ENCODE measurements at places on chromosomes 3 and 15.

- DNase-seq, result no peak
These were observed 12.7 kb upstream of the UBE3A start for GRCh38 chr15:25451501-25451900.

- DNase-seq, result no peak
These were observed 46.1 kb downstream of the CD47 start for GRCh38 chr3:108044699-108045098.

- no peak for DNase-seq
These were observed 18.7 kb downstream of the PAQR5 start for GRCh38 chr15:69317392-69317841.

DNA sequence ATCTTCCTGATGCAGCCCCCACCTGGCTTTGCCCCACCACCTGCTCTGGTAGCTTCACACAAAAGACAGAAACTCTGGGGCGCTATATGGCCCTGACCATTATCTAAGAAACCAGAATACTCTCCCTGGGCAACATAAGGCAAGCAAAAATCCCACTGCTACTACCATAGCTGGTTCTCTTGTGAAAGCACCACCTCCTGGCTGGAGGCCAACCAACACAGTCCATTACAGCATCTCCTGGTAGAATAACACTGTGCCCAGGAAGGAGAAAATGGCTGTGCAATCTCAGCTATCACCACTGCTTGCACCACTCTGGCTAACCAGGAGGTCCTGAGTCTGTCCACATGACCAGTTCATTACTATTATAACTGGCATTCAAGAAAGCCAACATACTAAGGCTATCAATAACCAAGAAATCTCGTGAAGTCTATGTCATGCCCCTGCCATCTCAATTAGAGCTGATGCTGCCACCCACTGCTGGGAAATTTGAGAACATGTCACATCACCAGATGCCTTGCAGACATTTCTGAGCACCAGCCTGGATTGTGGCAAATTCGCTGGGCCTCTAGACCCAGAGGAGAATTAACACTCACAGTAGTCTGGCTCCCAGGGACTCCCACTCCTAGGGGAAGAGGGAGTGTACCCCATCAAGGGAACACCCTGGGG lies 1114.8 kb downstream of the ROBO2 start:
- DNase-seq, result no peak

DNA sequence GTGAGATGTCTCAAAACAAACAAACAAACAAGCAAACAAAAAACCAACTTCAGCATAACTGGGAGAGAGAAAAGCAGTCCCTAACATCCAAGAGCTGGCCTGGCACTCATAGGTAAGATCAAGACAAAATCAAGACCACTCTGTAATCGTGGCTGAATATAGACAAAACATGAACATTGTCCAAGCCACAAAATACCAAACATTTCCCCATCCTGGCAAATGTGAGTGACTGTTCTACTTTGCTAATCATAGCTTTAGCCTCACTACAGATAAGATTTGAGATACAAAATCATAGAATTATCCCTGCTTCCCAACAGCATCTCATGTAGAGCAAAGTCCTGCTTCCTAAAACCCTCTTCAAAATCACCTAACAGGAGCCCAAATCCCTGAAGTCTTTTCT lies 116.7 kb upstream of the PRTG start:
- DNase-seq, result no peak

DNA sequence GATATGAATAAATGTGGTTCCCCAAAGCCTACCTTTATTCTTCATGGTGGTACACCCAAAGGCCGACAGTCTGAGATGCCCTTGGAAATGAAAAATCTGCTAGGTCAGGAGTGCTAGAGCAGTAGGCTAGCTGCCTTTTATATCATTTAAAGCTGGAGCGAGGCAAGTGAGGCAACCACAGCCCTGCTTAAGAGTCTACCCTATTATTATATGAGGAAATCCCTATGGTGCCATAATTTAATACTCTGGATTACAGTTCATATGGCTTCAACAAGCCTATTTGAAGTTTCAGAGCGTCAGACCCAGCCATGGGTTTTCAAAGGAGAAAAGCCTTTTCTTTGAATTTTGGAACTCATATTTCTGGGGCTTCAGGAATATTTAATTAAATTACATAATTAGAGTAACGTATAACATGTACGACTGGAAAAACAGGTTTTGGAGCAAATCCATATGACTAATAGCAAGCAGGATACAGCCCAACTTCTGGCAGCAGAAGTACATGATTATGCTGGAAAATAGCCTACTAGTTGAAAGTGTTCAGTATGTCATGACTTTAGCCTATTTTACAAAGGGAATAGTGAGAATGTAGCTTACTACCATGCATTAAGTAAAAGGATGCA lies 18.0 kb upstream of the SLTM start:
- no peak for DNase-seq

GRCh38 chr15:56797720-56798275 lies 64.5 kb upstream of the ZNF280D start:
- DNase-seq, result no peak

- DNase-seq, result no peak
These were observed 28.0 kb upstream of the PIGZ start for GRCh38 chr3:196996454-196997265.

- DNase-seq, result no peak
These were observed 2.8 kb downstream of the FES start for GRCh38 chr15:90887037-90887481.

DNA sequence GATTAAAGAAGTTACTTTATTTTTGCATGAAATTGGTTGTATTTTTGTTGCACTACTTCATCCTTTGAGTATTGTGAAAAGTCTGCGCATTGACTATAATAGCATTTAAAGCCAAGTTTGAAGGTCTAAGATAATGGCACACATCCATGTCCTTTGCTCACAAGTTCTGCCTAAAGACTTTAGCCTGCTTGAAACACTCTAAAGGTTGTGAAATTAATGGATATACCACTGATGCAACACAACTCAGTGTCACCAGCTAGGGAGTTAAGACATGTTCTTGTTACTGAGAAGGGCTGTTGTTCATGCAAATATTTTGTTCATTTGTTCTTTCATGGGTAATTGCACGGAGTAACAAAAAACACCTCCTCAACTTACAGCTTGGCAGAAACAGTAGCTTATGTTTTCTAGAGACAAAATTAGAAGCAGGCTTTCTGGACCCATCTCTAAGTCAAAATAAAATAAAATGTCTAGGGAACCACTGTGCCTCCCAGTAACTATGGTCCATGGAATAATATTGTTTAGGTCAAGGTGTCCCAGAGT lies 83.9 kb downstream of the PPARG start:
- DNase-seq, result no peak

DNA sequence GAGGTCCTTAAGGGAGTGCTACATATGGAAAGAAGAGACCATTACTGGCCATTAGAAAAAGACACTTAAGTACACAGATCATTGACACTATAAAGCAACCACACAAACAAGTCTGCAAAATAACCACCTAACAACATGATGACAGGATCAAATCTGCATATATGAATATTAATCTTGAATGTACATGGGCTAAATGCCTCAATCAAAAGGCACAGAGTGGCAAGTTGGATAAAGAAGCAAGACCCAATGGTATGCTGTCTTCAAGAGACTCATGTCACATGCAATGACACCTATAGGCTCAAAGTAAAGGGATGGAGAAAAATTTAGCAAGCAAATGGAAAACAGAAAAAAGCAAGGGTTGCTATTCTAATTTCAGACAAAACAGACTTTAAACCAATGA lies 28.4 kb upstream of the CCNL1 start:
- DNase-seq, result no peak

- no peak for DNase-seq
These were observed 10.8 kb upstream of the LRRC2 start for GRCh38 chr3:46576879-46577278.

GRCh38 chr3:52109611-52110301 lies 44.5 kb downstream of the POC1A start:
- no peak for DNase-seq

DNA sequence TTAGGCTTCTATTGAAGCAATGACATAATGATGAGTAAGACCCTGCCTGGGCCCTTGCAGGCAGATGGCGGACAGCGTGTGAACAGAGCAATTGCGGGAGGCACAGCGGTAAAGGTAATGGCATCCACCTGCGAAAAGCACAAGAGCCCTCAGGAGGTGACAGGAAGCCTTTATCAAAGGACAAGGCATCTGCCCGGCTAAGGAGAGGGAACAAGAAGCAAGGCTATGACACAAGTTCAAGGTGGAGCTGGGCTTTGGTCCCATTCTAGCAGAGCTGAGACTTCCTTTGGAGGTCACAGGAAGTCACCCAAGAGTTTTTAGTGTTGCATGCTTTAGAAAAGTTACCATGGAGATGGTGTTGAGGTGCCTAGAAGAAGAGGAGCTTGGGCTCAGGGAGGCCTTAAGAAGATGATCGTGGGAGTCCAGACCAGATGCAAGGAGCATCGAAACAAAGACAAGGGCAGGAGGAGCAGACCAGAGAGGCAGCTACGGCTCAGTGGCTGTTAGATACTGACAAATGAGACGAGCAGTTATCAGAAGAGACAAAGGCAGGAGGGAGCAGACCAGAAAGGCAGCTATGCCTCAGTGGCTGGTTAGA lies 34.5 kb downstream of the OSBPL10 start:
- no peak for DNase-seq

- DNase-seq, result no peak
These were observed 229.9 kb downstream of the IL5RA start for GRCh38 chr3:2880218-2880756.

DNA sequence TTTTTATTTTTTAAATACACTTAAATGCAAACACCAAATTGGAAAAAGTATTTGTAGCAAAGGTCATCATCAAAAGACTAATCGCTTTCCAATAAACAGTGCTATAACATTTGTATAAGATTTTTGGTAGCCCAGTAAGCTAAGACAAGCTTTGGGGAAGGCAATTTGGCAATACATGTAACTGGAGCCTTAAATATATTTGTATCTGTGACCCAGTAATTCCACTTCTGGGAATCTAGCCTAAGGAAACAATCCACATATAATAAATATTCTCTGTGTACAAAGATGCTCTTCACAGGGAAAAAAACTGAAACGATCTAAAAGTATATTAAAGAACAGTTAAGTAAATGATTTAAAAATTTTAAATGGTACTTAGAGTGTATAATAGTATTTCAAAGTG lies 65.5 kb upstream of the TJP1 start:
- DNase-seq, result no peak

GRCh38 chr3:4174791-4175190 lies 128.4 kb upstream of the SETMAR start:
- no peak for DNase-seq

DNA sequence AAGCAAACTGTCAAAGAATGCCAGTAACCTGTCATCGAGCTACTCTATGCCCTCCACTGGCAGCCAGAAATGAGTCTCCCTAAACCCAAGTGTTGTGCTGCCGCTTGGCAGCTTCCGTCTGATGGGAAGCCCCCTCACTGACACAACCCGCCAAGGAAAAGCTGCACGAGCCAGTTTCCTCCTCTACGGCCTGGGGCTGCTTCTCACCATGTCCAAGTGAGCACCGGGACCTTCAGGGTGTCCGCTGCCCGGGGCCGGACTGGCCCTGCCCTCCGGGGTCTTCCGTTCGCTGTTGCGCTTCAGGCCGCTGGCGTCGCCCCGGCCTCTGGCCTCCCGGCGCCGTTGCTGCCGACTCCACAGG lies 490 bp downstream of the TOMM70 start:
- DNase-seq, result peak; percentile 31

DNA sequence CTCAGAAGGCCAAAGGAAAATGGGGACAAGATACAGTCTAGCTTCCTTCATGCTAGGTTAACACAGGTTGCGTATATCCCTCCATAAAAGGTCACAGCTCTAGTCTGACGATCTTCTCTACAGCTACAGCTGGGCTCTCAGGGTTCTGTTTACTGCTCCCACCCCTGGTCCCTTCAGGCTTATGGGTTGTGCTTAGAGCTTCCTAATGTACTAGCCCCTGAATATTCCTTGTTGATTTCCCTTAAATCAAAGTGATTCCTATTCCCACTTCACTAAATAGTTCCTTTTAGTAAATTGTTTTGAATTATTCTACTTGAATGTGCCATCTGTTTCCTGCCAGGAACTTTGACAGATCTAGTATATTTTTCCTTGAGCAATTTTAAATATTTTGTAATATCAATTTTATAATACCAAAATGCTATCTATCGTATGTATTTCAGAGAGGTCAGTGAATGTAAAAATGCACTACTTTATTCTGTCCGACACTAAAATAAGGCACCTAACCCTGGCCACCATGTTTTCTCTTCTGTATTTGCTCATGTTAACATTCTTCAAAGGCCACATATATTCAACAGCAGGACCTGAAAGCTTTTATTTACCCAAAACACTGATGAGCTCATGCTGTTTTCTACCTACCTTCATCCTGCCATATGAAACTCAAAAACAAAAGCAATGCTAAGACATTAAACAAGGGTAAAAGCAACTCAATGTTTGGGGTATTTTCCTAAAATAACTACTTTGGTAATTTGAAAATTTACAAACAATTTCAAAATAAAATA lies 92.8 kb upstream of the TGFBR2 start:
- DNase-seq, result no peak

DNA sequence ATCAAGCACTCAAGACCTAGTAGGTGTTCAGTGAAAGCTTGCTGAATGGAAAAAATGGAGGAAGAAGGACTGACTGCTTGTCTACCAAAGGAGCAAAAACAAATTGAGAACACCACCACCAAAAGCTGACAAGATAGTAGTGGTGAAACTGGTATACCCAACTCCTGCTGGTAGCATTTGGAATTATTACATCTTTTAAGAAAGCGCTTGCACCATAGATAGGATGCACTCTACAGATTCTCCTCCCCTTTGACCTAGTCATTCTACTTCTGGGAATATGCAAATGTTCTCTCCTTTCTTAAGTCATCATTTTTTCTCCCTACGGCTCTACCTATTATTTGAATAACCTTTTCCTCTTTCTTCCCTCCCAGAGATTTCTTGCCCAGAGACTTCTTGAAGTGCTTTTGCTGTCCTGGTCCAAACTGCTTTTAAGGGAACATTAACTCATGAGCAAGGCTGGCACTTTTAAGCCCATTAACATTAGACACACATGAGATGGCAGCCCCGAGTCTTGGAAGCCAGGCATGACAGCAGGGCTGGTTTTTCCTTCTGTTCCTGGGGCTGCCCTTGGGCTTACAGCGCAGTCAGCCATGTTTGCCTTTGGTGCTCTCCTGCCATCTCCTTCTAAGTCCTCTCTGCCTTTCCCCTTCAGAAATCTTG lies 75.0 kb upstream of the TLE3 start:
- DNase-seq, result no peak

GRCh38 chr3:45817831-45818522 lies 21.6 kb upstream of the SLC6A20 start:
- DNase-seq, result no peak

- DNase-seq, result no peak
These were observed 39.3 kb upstream of the C15orf61 start for GRCh38 chr15:67481680-67482079.

DNA sequence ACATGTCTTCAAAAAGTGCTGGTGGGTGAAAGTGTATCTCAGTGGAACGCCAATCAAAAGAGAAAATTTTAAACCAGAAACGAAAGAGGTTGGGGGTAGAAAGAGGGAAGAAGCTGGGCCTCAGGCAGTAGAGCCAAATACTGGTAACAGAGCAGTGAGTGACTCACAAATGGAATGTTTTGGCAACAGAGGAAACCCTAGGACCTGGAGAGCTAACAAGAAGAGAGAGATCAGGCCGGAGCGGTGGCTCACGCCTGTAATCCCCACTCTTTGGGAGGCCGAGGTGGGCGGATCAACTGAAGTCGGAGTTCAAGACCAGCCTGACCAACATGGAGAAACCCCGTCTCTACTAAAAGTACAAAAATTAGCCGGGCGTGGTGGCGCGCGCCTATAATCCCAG lies 450.8 kb upstream of the NAALADL2 start:
- no peak for DNase-seq

All from stimulated activated CD4-positive, alpha-beta T cell treated with anti-CD3 and anti-CD28 coated beads, Interleukin-12 subunit alpha, Interleukin-12 subunit beta, amount 100 ng/mL, for 4 hours (primary cell).